NCI-H1417 (cell line): ENCODE measurements at places on chromosomes 16 and 17.
A peak's percentile ranks its signal among the peaks of the same experiment; 100 is the strongest.

- no peak for DNase-seq
Measured at GRCh38 chr17:29051194-29051593, 8.3 kb downstream of the PIPOX start.

DNA sequence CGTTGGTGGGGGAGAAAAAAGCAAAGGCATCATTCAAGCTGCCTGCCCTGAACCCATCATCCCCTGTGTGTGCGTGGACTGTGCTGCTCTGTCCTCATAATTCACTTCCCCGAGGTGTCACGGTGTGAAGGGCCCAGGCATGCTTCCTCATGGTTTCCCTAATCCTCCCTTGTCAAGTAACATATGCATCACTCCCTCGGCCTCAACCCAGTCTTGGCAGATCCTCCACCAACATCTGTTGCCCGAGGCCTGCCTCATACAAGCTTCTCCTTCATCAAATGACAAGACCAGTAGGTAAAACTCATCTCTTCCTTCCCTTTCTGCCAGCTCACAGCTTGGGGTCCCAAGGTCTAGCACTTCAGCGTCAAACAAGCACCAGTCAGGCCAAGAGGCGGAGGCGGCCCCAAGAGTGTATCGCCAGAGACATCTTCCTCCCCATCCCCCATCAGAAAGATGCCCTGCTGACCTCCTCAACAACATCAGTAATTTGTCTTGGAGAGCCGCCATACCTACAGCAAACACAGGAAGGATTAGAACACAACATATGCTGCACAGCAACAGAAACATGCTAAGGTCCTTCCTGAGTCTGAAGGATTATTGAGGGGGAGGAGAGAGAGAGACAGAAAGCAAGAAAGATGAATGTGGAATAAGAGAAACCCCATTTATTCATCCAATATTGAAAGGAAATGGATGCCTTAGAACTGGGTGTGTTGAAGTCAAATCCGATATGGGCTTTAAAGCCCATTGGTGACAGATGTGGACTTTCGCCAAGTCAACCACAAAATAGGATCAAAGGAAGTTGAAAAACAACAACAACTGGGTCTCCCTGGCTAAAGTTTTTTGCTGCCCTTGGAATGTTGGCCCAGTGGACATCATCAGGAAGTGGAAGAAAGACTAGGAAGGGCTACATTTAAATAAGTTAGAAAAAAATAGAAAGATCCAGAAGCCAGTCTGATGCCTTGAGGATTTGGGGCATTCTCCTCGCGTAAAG lies 38.4 kb downstream of the SOX9 start:
- no peak for DNase-seq

- no peak for DNase-seq
Measured at GRCh38 chr17:6567528-6568183, 11.3 kb upstream of the PITPNM3 start.

GRCh38 chr17:44523672-44523972 lies 20.4 kb upstream of the GPATCH8 start:
- no peak for DNase-seq

- DNase-seq: no peak
Measured at GRCh38 chr17:83170571-83171260, 91.3 kb downstream of the METRNL start.

DNA sequence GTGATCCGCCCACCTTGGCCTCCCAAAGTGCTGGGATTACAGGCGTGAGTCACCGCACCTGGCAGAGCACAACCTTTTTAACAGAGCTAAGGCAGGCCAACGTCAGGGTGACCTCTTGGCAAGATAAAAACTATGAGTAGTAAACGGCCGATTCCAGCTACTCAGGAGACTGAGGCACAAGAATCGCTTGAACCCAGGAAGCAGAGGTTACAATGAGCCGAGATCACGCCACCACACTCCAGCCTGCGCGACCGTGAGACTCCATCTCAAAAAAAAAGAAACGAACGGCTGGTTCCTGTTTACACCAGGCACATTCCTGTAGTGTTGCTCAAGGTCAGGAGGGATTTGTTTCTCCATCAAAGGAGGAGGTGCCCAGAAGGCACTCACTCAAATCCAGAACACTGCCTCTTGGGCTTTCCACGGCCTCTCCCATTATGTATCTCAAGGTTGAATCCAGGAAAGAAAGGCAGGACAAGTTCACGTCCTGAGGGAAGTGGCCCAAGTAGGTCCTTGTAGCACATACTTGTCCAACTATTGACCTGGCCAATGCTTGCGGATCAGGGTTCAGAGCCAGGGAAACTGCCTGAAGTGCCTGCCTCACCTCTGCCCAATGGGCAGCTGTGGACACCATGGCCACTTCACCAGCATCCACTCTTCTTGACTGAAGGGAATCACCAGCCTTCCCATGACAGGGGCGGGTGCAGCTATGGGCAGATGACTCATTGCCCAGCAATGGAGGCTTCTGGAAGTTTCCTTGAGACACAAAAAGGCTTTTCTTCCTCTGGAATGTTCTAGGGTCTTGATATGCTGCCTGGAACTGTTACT lies 13.5 kb downstream of the KNOP1 start:
- no peak for DNase-seq

DNA sequence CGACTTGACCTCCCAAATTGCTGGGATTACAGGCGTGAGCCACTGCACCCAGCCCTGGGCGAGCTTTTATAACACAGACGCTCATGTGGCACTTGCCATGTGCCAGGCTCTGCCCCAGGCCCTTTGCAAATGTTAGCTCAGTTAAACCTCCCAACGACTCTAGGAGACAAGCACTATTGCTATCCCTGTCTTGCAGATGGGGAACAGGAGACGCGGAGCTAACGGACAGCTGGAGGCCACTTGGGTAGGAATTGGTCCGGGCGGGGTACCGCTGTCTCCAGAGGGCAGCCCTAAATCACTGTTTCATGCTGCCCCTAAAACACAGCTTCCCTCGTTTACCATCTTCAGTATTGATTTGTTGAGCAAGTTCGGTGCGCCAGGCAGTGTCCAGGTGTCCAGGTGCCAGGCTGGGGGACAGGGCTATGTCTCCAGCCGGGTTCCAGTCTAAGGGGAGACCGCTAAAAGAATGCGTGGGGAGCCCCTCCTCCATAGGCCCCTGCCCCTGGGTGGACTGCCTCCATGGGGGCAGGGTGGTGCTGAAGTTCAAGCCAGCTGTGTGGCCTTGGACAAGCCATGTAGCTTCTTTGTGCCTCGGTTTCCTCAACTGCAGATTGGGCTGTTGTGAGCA lies 23.7 kb downstream of the TMEM235 start:
- no peak for DNase-seq

GRCh38 chr17:55236316-55236715 lies 28.4 kb upstream of the HLF start:
- DNase-seq: no peak

DNA sequence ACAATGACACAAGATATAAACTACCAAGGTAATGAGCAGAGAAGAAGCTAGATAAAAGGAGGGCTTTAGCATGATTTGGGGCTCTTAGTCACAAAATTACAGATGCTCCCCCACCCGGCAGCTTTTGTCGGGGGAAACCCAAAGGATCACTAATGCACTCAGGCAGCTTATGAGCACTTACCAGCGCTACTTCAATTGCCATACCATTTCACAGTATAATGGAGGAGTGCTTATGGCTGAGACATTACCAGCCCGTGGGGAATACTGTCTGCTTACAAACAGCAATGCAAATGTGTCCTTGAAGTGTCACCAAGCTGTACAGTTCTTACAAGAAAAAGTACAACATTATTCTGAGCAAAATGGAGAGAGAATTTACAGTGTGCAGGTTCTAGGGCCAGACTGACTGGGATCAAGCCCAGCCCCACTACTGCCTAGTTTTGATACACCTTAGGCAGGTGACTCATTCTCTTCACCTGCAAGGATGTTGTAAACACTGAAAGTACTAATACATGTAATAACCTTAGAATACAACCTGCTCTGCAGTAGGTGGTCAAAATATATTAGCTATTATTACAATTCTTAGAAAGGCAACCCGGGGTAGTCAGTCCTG lies 16.3 kb downstream of the ANKFY1 start:
- DNase-seq: peak; percentile 93

DNA sequence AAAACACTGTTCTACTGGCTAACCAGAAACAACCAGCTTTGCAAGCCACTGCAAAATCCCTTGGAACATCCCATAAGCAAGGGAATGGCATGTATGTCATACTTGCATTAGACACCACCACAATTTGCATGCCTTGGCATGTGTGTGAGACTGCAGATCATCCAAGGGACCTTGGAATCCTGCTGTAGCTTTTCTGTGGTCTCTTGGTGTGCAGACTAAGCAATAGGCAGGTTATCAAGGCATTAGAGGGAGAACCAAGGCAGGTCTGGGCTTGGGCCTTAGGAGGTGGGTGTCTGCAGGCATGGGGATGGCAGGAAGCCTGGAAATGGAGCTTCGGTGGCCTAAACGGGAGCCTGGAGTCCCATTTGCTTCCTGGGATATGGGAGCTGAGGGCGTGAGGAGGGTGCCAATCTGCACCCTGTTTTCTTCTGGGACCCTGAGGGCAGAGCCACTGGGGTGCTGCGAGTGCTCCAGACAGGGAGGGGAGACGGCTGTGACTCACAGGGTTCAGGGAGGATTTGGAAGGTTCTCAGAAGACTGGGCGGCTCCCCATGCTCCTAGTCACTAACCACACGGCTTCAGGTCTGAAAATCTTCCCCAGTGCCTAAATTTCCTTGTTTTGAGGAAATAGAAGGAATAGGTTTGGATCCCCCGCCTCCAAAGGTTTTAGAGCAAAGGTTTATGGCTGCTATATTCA lies 36.6 kb downstream of the FAM20A start:
- no peak for DNase-seq

- DNase-seq: no peak
Measured at GRCh38 chr16:31438414-31438813, 4.2 kb downstream of the ZNF843 start.

- DNase-seq: no peak
Measured at GRCh38 chr17:49634485-49634860, 43.4 kb downstream of the SPOP start.

DNA sequence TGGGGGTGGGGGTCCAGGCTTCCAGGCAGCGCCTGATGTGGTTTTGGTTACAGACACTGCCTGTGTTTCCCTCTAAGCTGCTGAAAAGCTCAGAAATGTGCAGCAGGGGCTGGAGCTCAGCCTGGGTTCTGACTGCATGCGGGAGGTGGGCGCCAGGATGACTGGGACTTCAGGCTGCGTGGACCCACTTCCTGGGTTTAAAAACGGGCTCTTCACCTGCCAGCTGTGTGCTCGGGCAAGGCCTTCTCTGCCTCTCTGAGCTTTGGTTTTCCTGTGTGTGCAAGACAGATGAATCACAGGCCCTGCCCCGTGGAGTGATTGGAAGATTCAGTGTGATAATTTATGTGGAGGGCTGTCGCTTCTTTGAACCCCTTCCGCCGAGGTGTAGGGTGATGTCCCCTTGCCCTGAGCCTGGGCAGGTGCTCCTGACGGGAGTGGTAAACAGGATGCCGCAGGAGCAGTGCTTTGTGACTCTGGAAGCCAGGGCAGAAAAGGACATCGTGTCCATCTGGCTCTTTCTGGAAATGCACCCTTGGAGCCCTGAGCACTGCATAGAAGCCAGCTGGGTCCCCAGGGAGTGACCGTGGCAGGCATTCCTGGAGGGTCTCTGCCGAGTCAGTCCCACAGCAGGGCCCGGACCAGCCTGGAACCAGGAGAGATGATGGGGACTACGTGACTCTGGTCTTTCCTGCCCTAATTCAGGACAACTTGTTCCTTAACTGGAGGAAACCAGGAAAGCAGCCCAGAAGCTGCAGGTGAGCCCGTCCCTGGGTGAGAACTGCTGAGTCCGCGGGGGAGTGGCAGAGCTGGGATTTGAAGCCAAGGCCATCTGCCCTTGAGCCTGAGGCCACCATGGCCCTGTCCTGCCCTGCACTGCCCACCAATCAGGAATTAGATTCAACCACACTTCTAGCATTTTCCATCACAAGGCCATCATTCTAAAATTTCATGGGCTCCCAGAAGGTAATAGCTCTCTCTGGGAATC lies 28.5 kb upstream of the SLC7A5 start:
- DNase-seq: no peak

DNA sequence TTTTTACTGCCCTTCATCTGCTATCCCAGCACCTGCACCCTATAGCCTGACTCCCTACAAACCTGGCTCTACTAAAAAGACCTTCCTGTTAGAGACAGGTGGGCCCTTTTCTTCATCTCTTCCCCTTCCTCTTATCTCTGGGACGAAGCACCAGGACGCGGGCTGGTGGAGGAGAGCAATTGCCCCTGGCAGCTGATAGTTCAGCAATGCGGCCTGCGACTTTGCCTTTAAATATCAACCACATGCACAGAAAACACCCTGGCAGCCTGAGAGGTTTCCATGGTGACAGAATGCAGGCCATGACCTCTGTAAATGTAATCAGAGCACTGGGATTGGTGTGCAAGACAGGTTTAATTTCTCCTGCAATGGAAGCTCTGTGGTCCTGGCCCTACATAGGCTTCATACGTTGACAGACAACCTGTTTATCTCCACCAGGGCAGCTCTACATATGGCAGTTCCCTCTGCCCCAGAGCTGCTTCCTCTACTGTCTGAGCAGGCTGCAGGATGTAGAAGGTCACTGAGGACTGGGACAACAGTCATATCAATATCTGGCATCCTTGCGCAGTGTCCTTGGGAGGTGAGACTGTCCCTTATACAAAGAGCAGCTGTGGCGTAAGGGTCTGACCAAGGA lies 10.0 kb upstream of the SKAP1 start:
- DNase-seq: peak; percentile 27

- DNase-seq: no peak
Measured at GRCh38 chr16:369866-370436, 387 bp downstream of the MRPL28 start.

GRCh38 chr17:71922439-71922838 lies 198.4 kb upstream of the SOX9 start:
- DNase-seq: no peak

DNA sequence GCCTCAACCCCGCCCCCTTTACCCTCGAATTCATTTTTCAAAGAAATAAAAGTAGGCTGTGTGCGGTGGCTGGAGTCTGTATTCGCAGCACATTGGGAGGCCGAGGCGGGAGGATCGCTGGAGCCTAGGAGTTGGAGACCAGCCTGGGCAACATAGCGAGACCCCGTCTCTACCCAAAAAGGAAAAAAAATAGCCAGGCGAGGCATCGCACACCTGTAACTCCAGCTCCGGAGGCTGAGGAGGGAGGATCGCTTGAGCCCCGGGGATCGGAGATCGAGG lies 671 bp upstream of the TOP2A start:
- DNase-seq: no peak
